ENCODE measurements at places on chromosomes 1 and 21.

GRCh38 chr1:20430355-20431175, 55.4 kb downstream of the CAMK2N1 start:
- H3K4me3 ChIP-seq, result no peak overlapping the region
- H3K36me3 ChIP-seq, result no peaks in the 10 kb centered on the region
- no peaks in the 10 kb centered on the region for H3K4me1 ChIP-seq
- no peak for DNase-seq

- no peaks in the 10 kb centered on the region for H3K27me3 ChIP-seq
- H3K4me1 ChIP-seq, result peaks cover 3% of the 10 kb centered on the region
- H3K36me3 ChIP-seq, result no peaks in the 10 kb centered on the region
- DNase-seq, result no peak
- H3K27ac ChIP-seq, result no peak overlapping the region
Measured at GRCh38 chr1:211843018-211843417, 12.5 kb upstream of the LPGAT1 start.

- H3K4me3 ChIP-seq, result no peak overlapping the region
- H3K27ac ChIP-seq, result no peak overlapping the region
- no peak for DNase-seq
Measured at GRCh38 chr1:111358964-111359363, 68.3 kb downstream of the CHIA start.

DNA sequence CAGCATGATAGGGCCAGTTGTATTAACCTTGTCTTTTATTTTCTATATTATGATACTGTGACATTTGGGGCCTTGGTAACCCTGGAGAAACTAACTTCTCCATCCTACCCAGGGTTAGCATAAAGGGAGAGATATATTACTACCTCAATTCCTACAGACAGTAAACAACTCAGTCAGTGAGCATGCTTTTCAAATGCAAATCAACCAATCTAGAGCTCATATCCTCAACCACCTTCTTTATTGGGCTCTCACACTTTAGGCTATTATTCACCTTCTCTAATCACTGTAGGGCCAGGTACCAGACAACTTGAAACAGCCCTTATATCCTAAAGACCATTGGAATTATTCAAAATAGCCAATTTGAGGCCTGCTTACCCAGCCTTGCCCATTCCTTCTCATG, 477.6 kb downstream of the PTPRC start:
- H3K4me3 ChIP-seq, result no peak overlapping the region
- no peaks in the 10 kb centered on the region for H3K36me3 ChIP-seq

- no peak for DNase-seq
- H3K27ac ChIP-seq, result no peak overlapping the region
- H3K27me3 ChIP-seq, result no peaks in the 10 kb centered on the region
Measured at GRCh38 chr1:86352086-86352485, 44.0 kb downstream of the ODF2L start.

GRCh38 chr1:22131875-22132486, 10.9 kb downstream of the WNT4 start:
- no peaks in the 10 kb centered on the region for H3K27me3 ChIP-seq
- no peaks in the 10 kb centered on the region for H3K36me3 ChIP-seq
- no peak overlapping the region for H3K4me3 ChIP-seq
- DNase-seq, result no peak

GRCh38 chr1:10835822-10836421, 39.5 kb upstream of the CASZ1 start:
- no peaks in the 10 kb centered on the region for H3K4me1 ChIP-seq
- H3K36me3 ChIP-seq, result no peaks in the 10 kb centered on the region
- peaks cover 15% of the 10 kb centered on the region for H3K27me3 ChIP-seq
- no peak overlapping the region for H3K4me3 ChIP-seq
- no peak overlapping the region for H3K27ac ChIP-seq

Measured in ascending aorta (tissue), 2 donors.